ENCODE measurements at places on chromosomes 7 and 10. TPM values are rescaled to one million over a fixed set of nuclear protein-coding genes. Genes with fewer than 3 reads are reported as not detected.

TRPV6 gene
- total RNA-seq: not detected

ANKRD1 gene
- total RNA-seq: not detected

- no peaks in the 10 kb centered on the region for H3K36me3 ChIP-seq
- no peak overlapping the region for H3K27ac ChIP-seq
- DNase-seq: no peak
- H3K4me1 ChIP-seq: no peaks in the 10 kb centered on the region
Measured at GRCh38 chr10:29914986-29915785, 144.2 kb downstream of the JCAD start.

GRCh38 chr7:114929570-114929969, 7.7 kb downstream of the MDFIC start:
- no peak overlapping the region for H3K4me3 ChIP-seq
- DNase-seq: no peak
- H3K4me1 ChIP-seq: peaks cover 22% of the 10 kb centered on the region
- peaks cover 18% of the 10 kb centered on the region for H3K36me3 ChIP-seq

GRCh38 chr7:139330333-139331030, 10.7 kb upstream of the FMC1 start:
- no peak overlapping the region for H3K27ac ChIP-seq
- H3K4me1 ChIP-seq: peaks cover 7% of the 10 kb centered on the region
- peaks cover 5% of the 10 kb centered on the region for H3K36me3 ChIP-seq
- H3K27me3 ChIP-seq: no peaks in the 10 kb centered on the region
- H3K4me3 ChIP-seq: no peak overlapping the region

TMEM229A gene
- not detected for total RNA-seq

GRCh38 chr7:139887992-139888481, 59.0 kb downstream of the TBXAS1 start:
- no peak overlapping the region for H3K4me3 ChIP-seq
- no peaks in the 10 kb centered on the region for H3K27me3 ChIP-seq

TRIM56 gene
- total RNA-seq: 77.8 TPM

RAMP3 gene
- not detected for total RNA-seq

DNA sequence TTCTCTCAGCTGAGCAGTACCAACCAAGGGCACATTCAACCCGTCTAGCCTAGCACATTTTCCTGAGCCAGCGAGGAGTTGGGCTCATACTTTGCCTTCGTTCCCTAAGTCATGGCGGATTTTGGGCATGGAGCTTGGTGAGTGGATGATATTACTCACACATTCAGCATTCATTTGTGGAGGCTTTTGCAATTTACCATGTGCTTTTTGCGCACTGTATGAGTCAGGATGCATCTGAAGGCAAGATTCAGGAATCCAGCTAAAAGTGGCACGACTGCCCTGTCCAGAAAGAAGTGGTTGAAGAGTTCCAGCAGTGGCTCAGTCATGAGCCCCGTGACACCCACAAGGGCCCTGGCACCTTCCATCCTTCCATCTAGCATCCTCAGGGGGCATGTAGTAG, 24.2 kb upstream of the MGMT start:
- no peak overlapping the region for H3K4me3 ChIP-seq
- no peaks in the 10 kb centered on the region for H3K36me3 ChIP-seq
- no peaks in the 10 kb centered on the region for H3K4me1 ChIP-seq
- H3K27ac ChIP-seq: no peak overlapping the region

TRIL gene
- not detected for total RNA-seq

DNA sequence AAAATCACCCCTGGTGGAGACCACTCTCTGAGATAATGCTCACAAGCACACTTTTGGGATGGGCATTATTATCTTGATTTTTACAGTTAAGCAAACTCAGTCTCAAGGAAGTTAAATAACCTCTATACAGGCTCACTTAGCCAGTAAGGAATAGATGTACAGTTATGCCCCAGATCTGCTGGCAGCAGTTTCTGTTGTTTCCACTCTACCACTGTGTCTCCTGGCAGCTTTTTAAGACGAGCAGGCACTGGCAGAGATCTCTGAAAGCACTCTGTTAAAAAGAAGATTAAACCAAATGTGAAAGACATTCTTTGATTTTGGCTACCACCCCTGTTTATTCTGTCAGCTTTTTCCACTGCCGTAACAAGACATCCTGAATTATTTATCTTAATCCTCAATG, 73.2 kb downstream of the SRI start:
- no peaks in the 10 kb centered on the region for H3K27me3 ChIP-seq
- H3K27ac ChIP-seq: no peak overlapping the region

DNA sequence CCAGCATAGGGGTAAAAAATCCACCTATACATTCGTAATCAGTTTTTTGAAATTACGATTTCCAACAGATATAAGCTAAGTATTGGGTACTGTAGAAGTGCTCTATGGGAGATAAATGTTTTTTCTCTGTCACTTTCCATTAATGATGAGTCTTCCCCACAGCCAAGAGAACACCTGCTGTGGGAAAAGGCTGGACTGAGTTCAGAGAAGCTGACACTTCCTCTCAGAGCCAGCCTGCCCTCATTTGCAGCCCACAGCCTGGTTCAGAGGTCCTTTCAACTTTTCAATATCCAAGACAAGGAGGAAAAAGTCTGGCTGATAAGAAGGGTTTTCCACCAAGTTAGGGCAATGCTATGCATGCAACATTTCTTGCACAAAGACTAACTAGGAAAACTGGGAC, 64.5 kb upstream of the DNAJB12 start:
- no peak overlapping the region for H3K27ac ChIP-seq
- no peak overlapping the region for H3K4me3 ChIP-seq
- DNase-seq: no peak
- peaks cover 23% of the 10 kb centered on the region for H3K36me3 ChIP-seq
- H3K4me1 ChIP-seq: no peaks in the 10 kb centered on the region
- peaks cover 2% of the 10 kb centered on the region for H3K27me3 ChIP-seq

DNA sequence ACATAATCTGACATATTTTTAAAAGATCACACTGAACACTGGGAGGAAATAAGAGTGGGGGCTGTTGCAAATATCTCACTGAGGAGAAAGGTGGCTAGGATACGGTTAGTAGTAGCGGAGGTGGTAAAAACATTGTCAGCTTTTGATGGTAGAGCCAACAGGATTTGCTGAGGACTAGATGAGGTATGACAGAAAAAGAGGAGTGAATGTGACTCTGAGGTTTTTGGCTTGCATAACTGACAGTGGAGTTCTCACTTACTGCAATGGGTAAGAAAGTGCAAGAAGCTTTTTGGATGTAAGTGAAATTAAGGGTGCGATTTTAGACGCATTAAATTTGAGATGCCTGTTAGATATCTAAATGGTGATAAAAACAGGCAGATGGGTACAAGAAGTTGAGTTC, 102.0 kb upstream of the MBL2 start:
- DNase-seq: no peak
- no peak overlapping the region for H3K4me3 ChIP-seq
- no peak overlapping the region for H3K27ac ChIP-seq

- DNase-seq: no peak
- H3K4me1 ChIP-seq: peaks cover 6% of the 10 kb centered on the region
- no peaks in the 10 kb centered on the region for H3K27me3 ChIP-seq
- H3K36me3 ChIP-seq: peaks cover 67% of the 10 kb centered on the region
- no peak overlapping the region for H3K27ac ChIP-seq
- H3K4me3 ChIP-seq: no peak overlapping the region
Measured at GRCh38 chr7:32869716-32870115, 21.8 kb downstream of the KBTBD2 start.

GRCh38 chr7:139084709-139085108, 24.8 kb downstream of the ZC3HAV1 start:
- no peaks in the 10 kb centered on the region for H3K27me3 ChIP-seq
- DNase-seq: no peak
- H3K27ac ChIP-seq: peak overlapping the region; percentile 83
- H3K4me3 ChIP-seq: no peak overlapping the region
- peaks cover 74% of the 10 kb centered on the region for H3K36me3 ChIP-seq

GRCh38 chr10:71582019-71582418, 137.6 kb downstream of the C10orf105 start:
- no peak overlapping the region for H3K4me3 ChIP-seq
- H3K36me3 ChIP-seq: no peaks in the 10 kb centered on the region
- peaks cover 2% of the 10 kb centered on the region for H3K27me3 ChIP-seq

DDIT4 gene
- 159 TPM for total RNA-seq

DNA sequence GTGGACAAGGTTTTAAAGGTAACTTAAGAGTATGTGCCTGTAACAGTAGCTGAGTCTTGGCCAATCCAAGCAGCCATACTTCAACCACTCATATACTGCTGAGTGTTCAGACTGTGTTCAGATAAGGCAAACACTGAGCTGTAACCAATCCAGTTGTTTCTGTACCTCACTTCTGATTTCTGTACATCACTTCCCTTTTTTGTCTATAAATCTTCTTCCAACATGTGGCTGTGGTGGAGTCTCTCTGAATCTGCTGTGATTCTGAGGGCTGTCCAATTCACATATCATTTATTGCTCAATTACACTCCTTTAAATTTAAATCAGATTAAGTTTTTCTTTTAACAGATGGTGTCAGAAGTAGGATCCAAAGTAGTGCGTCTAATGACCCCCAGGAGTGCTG, 149.5 kb upstream of the PHF14 start:
- H3K27ac ChIP-seq: no peak overlapping the region
- no peaks in the 10 kb centered on the region for H3K36me3 ChIP-seq
- no peaks in the 10 kb centered on the region for H3K27me3 ChIP-seq
- DNase-seq: no peak

Measured in activated naive CD8-positive, alpha-beta T cell treated with anti-CD3 and anti-CD28 coated beads, Interleukin-2, amount 10 ng/mL, durations not matched to agents 7 days and 5 days (primary cell).